Activated CD4-positive, alpha-beta T cell treated with anti-CD3 and anti-CD28 coated beads, Interleukin-2, amount 10 ng/mL, durations not matched to agents 7 days and 5 days (primary cell): ENCODE measurements at places on chromosomes 6 and 20.

GRCh38 chr6:193773-194310 is 98.4 kb upstream of the DUSP22 start:
- H3K4me3 ChIP-seq, result peak overlapping the region; percentile 19
- peak; percentile 43 for DNase-seq
- no peaks in the 10 kb centered on the region for H3K36me3 ChIP-seq
- peaks cover 68% of the 10 kb centered on the region for H3K4me1 ChIP-seq
- peak overlapping the region; percentile 91 for H3K27ac ChIP-seq

DNA sequence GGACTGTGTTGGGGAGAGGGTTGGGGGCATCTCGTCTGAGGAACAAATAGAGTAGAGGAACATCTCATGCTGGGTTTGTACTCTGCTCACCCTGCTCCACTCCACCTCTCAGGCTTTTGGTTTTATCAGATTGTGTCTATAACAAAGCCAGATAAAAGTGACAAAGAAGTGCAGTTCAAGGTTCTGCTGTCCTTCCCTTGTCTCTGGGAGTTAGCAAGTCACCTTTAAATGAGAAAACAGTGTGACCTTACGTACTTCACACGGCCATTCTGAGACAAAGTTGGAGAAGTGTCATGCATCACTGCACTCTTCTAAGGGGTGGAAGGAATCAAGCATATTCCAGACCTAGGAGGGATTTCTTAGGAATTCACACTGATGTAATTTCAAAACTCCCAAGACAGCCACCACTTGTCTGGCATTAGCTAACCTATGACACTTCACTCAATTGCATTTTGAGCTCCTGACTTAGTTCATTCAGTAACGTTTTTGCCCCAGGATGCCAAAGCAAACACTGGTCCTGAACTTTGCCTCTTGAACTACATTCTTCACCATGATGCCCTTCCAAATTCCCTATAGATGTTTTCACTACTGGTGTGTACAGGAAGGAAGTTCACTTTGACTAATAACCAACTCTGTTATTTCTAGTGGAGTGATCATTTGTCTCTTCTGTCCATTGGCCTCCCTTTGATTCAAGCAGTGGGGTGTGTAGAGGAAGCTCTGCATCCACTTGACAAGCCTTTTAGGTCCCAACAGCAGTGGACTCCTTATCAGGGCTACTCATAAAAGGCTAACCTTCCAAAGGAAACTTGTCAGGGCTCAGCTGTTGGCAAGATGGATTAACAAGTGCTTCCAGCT is 647.6 kb upstream of the FLRT3 start:
- H3K27me3 ChIP-seq, result no peaks in the 10 kb centered on the region
- no peaks in the 10 kb centered on the region for H3K4me1 ChIP-seq
- H3K36me3 ChIP-seq, result no peaks in the 10 kb centered on the region
- H3K4me3 ChIP-seq, result no peak overlapping the region

- no peaks in the 10 kb centered on the region for H3K36me3 ChIP-seq
- H3K4me1 ChIP-seq, result peaks cover 6% of the 10 kb centered on the region
- no peak overlapping the region for H3K4me3 ChIP-seq
- no peak overlapping the region for H3K27ac ChIP-seq
- H3K27me3 ChIP-seq, result no peaks in the 10 kb centered on the region
- DNase-seq, result no peak
These were observed 20.3 kb upstream of the SYNDIG1 start for GRCh38 chr20:24449026-24449720.

- no peak overlapping the region for H3K4me3 ChIP-seq
- H3K27ac ChIP-seq, result no peak overlapping the region
- H3K36me3 ChIP-seq, result peaks cover 5% of the 10 kb centered on the region
- DNase-seq, result no peak
- H3K4me1 ChIP-seq, result peaks cover 6% of the 10 kb centered on the region
These were observed 2.1 kb upstream of the TBXT start for GRCh38 chr6:166169549-166170421.

DNA sequence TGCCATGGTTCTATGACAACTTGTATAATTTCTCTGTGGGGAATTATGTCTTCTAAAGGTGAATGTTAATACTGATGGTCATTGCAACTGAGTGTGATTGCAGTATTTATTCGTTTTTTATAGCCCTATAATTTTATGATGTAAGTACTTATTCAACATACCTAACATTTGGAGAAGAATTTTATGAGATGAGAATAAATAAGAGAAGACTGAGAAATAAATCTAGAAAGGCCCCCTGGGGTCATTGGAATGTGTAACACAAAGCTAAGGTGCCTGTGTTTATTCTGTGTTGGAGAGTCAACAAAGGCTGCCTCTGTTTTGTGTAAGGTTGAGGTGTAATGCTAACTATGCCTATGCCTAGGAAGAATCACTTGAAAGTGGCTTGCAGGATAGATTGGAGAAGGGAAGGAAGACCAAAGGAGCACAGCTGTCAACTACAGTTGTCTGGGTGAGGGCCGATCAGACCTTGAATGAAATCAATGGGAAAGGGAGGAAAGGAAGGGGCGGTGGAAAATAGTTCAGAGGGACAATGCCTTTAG is 1076.7 kb downstream of the KIF16B start:
- H3K4me3 ChIP-seq, result no peak overlapping the region
- no peaks in the 10 kb centered on the region for H3K36me3 ChIP-seq
- H3K27ac ChIP-seq, result no peak overlapping the region
- no peaks in the 10 kb centered on the region for H3K27me3 ChIP-seq
- H3K4me1 ChIP-seq, result no peaks in the 10 kb centered on the region

DNA sequence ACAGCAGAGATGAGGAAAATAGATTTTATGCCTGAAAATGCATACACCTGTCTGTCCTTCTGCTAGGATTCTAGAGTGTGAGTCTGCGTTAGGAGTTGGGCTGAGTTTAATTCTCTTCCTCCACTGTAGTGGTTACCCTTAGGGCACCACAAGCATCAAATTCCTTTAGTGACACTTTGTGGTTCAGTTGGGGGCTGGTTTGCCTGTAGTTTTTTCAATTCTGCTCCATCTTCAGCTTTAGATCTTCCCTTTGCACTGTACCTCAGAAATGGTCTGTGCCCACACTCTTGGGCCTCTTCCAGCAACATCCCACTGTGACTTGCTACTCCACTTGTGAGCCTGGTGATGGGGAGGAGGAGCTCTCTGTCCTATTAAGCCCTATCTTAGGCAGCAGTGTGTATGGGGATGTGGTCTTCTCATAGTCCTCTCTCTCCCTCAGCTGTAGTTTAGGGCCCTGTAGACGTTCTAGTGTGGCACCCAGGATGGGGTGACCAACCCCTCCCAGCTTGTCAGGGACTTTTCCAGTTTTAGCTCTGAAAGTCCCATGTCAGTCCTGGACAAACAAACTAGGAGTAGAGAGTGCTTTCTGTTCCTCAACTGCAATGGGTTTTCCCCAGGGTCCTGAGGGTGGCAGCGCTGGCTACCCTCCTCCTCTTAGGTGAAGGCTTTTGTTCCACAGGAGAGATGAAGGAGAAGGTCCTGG is 19.7 kb upstream of the OGFRL1 start:
- H3K4me3 ChIP-seq, result no peak overlapping the region
- no peaks in the 10 kb centered on the region for H3K4me1 ChIP-seq
- peaks cover 2% of the 10 kb centered on the region for H3K27me3 ChIP-seq
- H3K27ac ChIP-seq, result no peak overlapping the region

DNA sequence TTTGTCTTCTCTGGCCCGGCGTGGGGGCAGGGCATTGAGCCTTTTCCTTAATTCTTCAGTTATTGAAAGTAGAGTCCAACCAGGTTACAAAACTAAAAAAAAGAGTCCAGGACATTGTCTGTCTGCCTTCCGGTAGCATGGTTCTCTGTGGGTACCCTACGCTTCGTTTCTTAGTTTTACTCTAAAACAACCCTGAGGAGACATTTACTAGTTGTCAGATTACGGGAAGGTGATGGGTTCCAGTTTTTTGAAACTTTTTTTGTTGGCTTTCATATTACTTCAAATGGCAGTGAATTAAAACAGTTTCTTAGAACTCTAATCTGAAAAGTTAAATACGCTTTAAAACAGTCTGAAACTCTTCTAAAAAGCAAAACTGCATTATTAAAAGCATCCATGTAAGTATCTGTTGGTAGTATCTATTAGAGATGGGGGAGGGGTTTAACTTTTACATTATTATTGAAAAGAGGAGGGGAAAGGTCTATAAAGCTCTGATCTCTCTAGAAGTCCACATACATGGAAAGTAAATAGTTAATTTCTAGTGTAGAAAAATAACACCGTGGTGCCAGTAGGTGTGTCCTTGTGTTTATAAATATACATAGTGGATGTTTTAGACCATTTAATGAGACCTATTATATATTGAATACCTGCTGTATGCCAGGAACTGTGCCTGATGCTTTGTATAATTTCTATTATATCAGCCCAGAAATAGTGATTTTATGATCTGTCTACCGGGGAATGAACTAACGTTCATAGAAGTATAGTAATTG is 2.2 kb downstream of the BICRAL start:
- H3K36me3 ChIP-seq, result peaks cover 22% of the 10 kb centered on the region
- DNase-seq, result no peak
- H3K27me3 ChIP-seq, result no peaks in the 10 kb centered on the region
- peaks cover 27% of the 10 kb centered on the region for H3K4me1 ChIP-seq
- H3K27ac ChIP-seq, result peak overlapping the region; percentile 100
- peak overlapping the region; percentile 95 for H3K4me3 ChIP-seq

- H3K27me3 ChIP-seq, result no peaks in the 10 kb centered on the region
- H3K4me1 ChIP-seq, result no peaks in the 10 kb centered on the region
- no peaks in the 10 kb centered on the region for H3K36me3 ChIP-seq
These were observed 122.2 kb downstream of the MTFR2 start for GRCh38 chr6:136127873-136128272.

- H3K4me3 ChIP-seq, result peak overlapping the region; percentile 91
- peaks cover 29% of the 10 kb centered on the region for H3K36me3 ChIP-seq
- H3K27me3 ChIP-seq, result no peaks in the 10 kb centered on the region
- H3K27ac ChIP-seq, result peak overlapping the region; percentile 15
- DNase-seq, result no peak
These were observed 1.9 kb downstream of the DHX16 start for GRCh38 chr6:30670760-30671527.

GRCh38 chr6:16802071-16802470 is 40.8 kb upstream of the ATXN1 start:
- H3K27me3 ChIP-seq, result peaks cover 6% of the 10 kb centered on the region
- H3K4me1 ChIP-seq, result no peaks in the 10 kb centered on the region
- H3K27ac ChIP-seq, result no peak overlapping the region
- DNase-seq, result no peak
- no peak overlapping the region for H3K4me3 ChIP-seq
- no peaks in the 10 kb centered on the region for H3K36me3 ChIP-seq

- H3K36me3 ChIP-seq, result no peaks in the 10 kb centered on the region
- peaks cover 13% of the 10 kb centered on the region for H3K4me1 ChIP-seq
- no peaks in the 10 kb centered on the region for H3K27me3 ChIP-seq
- no peak for DNase-seq
- no peak overlapping the region for H3K27ac ChIP-seq
These were observed 54.1 kb downstream of the FGD2 start for GRCh38 chr6:37059344-37060194.

GRCh38 chr6:53424976-53425718 is 76.4 kb upstream of the ELOVL5 start:
- no peaks in the 10 kb centered on the region for H3K36me3 ChIP-seq
- peaks cover 15% of the 10 kb centered on the region for H3K4me1 ChIP-seq

- H3K27ac ChIP-seq, result peak overlapping the region; percentile 83
- H3K4me1 ChIP-seq, result peaks cover 24% of the 10 kb centered on the region
These were observed 82.0 kb downstream of the SERAC1 start for GRCh38 chr6:158086054-158086503.

DNA sequence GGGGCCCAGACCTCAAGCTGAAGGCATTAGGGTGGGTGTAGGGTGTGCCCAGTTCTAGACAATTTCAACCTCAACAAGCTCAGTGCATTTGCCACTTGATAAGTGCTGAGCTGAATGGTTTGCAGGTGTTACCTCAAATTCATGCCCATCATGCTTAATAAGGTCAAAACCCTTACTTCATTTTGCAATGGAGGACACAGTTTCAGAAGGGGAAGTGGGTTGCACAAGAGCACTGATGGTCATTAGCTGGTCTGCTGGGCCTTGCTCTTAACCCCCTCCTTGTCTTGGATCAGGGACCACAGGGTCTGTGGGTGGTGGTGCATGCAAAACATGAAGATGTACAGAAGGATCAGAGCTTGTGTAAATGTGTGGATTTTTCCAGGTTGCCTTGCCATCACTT is 71.0 kb upstream of the SIRPA start:
- no peaks in the 10 kb centered on the region for H3K4me1 ChIP-seq
- DNase-seq, result no peak
- H3K4me3 ChIP-seq, result no peak overlapping the region
- H3K36me3 ChIP-seq, result peaks cover 2% of the 10 kb centered on the region

DNA sequence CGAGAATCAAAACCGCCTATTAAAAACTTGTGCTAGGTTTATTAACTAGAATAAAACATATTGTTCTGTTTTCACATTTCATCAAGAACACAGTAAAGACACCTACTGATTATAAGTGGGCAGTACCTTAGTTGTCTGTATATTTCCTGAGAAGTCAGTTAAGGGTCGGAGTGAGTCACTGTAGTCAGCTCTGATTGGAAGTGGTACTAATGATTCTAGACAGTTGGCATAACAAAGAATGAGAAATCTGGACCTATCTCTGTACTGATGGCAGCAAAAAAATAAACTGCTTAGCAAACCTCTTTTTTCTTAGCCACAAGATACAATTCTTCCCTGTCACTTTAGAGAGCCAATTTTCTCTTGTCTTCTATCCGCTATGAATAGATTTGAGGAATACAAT is 387.3 kb upstream of the ADGRB3 start:
- H3K27ac ChIP-seq, result no peak overlapping the region
- no peaks in the 10 kb centered on the region for H3K4me1 ChIP-seq
- no peaks in the 10 kb centered on the region for H3K27me3 ChIP-seq
- H3K36me3 ChIP-seq, result no peaks in the 10 kb centered on the region
- no peak overlapping the region for H3K4me3 ChIP-seq

DNA sequence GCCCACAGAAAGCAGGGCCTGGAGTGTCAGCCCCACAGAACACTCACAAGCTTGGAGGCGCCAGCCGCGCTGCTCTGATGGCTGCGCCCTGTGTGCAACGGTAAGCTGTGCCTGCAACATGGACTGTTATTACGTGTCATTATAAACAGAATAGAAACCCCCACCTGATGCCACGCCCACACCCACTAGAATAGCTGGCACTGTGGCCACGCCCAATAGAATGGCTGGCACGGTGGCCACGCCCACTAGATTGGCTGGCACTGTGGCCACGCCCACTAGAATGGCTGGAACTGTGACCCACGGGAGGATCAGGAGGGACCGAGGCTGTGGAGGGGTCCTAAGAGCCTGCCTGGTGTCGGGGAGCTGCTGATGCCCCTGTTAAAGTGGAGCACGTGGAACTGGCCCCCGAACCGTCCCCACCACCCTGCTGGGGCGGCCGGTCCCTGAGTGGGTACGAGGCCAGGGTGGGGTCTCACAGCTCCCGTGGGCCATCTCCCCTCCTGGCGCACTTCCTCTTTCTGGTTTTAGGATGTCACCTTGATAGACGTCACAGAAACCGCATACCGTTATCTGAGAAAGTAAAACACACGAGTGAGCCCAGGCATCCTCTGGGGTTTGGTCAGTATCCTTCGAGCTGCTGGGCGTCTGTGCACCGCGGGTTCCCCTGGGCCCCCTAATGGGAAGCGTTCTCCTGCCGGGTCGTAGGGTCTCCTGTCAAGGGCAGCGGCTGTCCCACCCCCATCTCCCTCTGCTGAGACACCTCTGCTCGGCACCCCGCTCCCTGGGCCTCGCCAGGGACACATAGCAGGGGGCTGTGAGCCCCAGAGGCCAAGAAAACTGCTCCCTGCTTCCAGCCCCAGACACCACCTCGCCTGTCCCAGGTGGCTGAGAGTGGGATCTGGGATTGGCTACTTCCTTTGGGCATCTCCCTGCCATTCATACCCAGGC is 25.4 kb downstream of the SLC17A9 start:
- peaks cover 58% of the 10 kb centered on the region for H3K27me3 ChIP-seq
- peak; percentile 70 for DNase-seq
- peak overlapping the region; percentile 64 for H3K27ac ChIP-seq
- H3K4me3 ChIP-seq, result no peak overlapping the region

GRCh38 chr20:22807646-22808244 is 223.4 kb upstream of the FOXA2 start:
- no peaks in the 10 kb centered on the region for H3K27me3 ChIP-seq
- H3K4me3 ChIP-seq, result no peak overlapping the region
- no peaks in the 10 kb centered on the region for H3K4me1 ChIP-seq
- H3K27ac ChIP-seq, result no peak overlapping the region
